ENCODE measurements at places on chromosomes 6 and 20.
A peak's percentile ranks its signal among the peaks of the same experiment; 100 is the strongest.

- no peak for DNase-seq
Observed at GRCh38 chr6:30168741-30169140, 5.4 kb downstream of the TRIM15 start.

DNA sequence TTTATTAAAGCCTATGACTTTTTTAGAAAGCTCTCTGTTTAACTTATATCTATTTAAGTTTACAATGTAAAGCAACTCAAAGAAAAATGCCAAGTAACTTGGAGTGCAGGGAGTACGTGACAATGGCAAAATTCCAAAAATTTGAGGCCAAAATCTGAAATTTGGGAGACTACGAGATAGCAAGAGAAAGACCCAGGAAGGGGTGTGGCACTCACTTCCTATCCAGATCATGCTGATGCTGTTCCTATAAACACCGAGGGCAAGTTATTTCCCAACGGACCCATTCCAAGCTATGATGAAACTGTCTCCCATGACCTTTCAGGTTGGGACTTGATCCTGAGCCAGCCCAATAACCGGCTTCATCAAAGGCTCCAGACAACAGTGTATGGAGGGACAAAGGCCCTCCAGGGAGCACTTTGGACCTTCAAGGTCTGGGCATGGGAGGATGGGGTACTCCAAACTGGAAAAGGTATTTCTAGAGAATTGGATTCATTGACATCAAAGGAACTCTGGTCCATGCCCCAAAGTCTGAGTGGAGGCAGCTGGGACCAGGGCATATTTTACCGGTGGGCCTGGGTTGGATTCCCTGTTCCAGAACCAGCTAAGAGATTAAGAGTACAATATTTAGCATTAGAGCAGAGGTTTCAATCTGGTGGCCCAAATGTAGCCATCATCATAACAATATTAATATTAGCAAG, 15.7 kb upstream of the SLC13A3 start:
- no peak for DNase-seq

- DNase-seq, result no peak
Observed at GRCh38 chr6:170129691-170130171, 161.1 kb downstream of the DLL1 start.

DNA sequence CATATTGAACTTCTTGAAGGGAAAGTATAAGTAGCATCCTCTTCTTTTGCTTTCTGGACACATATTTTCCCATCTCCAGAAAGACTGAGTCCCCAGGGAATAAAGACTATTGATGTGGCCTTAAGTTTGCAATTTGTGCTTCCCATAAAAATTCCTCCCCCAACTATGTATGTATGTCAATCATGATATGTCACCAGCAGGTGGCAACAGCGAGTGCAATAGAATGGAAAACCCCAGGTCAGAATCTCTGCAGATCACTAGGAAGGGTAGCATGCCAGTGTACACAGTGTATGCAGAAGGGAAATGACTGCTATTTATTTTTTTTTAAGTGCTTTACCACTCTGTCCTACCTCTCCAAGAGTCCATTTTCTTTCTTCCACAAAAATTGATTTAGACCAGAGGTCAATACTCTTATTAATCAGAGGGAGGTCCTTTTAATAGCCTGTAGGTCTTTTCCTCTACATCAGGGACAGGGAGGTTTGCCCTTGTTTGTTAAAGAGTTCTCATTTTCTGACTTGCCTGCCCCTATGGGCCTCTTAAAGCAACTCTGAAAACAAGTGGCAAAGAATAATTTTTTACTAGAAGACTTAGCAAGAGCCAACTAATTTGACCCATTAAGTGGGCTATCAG, 61.4 kb downstream of the BMP2 start:
- peak; percentile 36 for DNase-seq

GRCh38 chr6:132598473-132598872, 8.9 kb upstream of the TAAR5 start:
- no peak for DNase-seq

GRCh38 chr6:26613689-26614683, 17.2 kb downstream of the ABT1 start:
- DNase-seq, result no peak

DNA sequence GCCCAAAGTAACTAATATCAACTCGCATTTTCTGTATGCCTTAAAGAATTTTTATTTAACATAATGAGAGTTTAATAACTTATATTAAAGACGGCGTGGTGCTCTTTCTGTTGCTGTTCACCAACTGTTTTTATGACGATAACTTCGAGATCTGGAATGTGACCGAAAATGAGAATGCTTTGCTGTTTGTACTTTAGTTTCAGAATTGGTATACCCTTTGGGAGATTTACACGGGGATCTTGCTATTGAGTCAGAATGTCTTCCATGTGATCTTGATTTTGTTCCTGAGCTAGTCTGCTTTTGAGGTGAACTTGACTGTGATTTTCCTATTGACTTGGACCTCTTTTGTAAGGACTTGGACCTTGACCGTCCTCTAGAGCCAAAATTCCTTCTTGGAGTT, 17.9 kb downstream of the PNRC1 start:
- DNase-seq, result no peak

- DNase-seq, result no peak
Observed at GRCh38 chr6:105838171-105838570, 248.0 kb upstream of the PRDM1 start.

- DNase-seq, result no peak
Observed at GRCh38 chr20:50245498-50246366, 55.1 kb downstream of the CEBPB start.

GRCh38 chr6:30570263-30570662, 979 bp upstream of the ABCF1 start:
- no peak for DNase-seq

DNA sequence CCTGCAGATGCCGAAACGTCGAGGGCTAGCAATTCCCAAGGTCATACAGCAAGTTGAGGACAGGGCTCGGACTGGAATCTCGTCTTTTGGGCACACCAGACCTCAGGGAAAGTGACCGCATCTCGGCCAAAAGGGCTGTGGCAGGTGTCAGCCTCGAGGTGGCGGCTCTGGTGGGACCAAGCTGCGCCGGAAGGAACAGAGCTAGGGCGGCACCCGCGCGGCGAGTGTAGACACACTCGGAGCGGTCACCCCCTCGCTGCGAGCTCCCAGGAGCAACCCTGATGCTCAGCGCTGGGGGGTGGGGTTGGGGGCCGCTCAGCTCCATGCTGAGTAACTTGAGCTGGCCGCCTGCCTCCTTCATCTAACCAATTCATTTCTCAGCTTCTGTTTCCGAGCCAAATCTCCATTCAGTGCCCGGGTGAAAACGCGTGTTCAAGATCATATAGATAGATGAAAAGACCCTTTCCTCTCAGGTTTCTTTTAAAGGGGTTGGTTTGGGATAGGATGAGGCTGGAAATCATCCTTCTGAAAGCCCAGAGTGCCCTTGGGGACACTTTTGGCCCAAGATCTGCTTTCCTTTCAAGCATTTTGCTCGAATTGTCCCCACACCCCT, 2.2 kb upstream of the TUBB2B start:
- DNase-seq, result peak; percentile 41

DNA sequence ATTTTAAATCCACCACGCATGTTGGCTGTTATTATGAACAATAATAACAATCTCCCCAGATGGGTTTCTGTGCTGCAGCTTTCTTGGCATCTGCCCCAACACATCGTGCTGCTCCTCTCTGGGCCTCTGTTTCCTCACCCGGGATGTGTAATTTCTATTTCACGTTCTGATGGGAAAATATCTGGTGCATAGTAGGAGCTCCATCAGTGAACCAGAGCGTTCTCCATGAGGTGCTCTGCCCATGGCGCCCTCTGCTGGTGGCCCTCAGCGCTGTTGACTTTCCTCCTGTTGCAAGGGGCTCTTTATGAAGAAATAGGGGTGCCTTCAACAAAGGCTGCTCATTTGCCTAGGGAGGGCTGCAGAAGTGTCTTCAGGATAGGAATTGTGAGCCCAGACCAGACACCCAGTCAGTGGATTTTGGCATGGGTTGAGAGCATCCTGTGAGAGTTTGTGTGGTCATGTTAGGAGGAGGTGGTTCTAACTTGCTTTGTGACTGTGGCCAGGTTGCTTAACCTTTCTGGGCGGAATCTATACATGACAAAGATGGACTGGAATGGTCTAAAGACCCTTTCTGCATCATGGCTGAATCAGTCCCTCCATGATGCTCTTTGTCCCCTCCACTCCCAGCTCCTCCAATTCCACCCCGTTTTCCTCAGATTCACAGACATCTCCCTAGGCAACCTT, 8.1 kb downstream of the SCRT2 start:
- peak; percentile 78 for DNase-seq

- no peak for DNase-seq
Observed at GRCh38 chr6:125231133-125231532, 70.6 kb downstream of the HDDC2 start.

DNA sequence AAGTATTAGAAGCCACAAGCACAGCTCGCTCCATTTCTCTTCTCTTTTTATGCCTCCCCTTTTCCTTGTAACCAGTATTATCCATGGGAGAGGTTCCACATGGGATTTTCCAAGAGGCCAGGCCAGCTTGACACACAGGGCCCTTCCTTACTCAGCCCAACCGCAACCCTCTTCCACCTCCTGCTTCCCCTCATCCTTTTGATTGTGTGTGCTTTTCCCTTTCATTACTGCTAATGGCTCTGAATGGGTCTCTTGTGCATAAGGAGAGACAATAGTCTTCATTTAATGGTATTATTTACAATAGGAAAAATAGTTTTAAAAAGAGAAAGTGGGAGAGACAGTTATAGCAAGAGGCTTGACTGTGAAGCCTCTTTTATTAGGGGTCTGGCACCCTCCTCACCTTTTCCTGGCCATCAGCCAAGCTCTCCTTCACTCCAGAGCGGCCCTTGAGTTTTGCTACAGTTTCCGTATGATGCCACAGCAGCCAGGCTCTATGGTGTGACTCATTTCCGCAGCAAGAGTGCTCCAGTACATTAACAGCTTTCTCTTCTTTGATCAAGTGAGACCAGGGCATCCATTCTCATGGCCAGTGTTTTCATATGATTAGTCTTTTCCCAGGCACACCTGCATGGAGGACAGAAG, 579.5 kb downstream of the TFAP2B start:
- no peak for DNase-seq

GRCh38 chr20:46334303-46334904, 26.1 kb upstream of the CDH22 start:
- DNase-seq, result no peak

DNA sequence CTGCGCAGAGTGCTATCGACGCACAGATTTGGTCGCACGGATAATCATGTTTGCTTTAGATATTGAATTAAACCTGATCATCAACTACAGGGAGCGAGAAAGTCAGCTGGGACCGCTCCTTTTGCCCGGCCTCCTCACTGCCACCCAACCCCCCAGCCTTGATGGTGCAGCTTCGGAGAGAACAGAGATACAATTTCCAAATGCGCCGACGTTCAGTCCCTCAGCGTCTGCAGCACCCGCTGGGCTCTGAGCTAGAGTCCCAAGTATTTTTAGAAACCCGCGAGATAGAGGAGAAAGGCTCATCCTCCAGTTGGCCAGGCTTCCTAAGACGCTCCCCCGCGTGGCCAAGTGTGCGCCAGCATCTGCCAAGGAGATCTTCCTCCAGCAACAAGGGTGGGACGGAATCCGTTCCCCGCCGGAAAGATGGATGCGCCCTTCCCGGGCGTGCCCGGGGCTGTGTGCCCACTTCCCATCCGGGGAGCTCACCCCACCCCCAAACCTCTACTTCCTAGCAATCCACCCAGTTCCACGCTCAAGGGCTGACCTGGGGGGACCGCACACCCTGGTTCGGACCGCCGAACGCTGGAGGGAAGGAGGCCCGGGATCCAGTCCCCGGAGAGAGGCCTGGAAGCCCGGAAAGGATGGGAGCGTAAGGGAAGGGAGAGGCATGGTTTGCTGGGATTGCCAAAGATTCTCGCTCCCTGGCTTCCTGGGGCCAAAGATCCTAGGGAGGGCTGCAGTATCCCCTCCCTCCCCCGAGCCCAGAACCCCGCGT, 4.1 kb downstream of the NKX2-2 start:
- peak; percentile 11 for DNase-seq

- DNase-seq, result peak; percentile 74
Observed at GRCh38 chr6:16759646-16760515, 1.4 kb downstream of the ATXN1 start.

- no peak for DNase-seq
Observed at GRCh38 chr20:17059465-17059864, 167.4 kb upstream of the PCSK2 start.

- no peak for DNase-seq
Observed at GRCh38 chr6:136510299-136510698, 39.9 kb downstream of the MAP7 start.

GRCh38 chr6:53413326-53413725, 64.6 kb upstream of the ELOVL5 start:
- no peak for DNase-seq

- no peak for DNase-seq
Observed at GRCh38 chr6:24795106-24795505, 3.6 kb downstream of the ARMH2 start.

- DNase-seq, result no peak
Observed at GRCh38 chr6:140175486-140175885, 801.0 kb upstream of the CITED2 start.

DNA sequence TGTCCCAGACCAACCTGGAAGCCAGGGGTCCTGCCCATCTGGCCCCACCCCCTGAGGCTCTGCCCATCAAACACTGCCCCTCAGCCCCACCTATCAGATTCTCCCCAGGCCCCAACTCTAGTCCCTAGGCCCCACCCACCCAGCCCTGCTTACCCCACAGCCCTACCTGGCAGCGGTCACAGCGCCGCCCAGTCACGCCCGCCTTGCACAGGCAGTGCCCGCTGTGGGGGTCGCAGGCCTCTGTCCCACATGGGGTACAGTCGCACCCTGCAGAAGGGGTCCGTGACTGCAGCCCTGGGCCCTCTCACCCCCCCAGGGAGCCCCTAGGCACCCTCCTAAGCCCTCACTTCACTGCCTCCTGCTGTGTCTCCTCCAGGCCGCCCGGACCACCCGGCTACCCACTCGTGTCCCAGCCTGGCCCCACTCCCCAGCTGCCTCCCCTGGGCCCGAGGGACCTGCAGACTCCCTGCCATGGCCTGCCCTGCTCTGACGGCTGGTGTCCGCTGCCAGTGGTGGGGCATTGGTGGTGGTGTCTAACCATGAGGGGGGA, 19.8 kb downstream of the ADRM1 start:
- no peak for DNase-seq

- DNase-seq, result no peak
Observed at GRCh38 chr20:5656126-5656525, 94.1 kb upstream of the SHLD1 start.

- no peak for DNase-seq
Observed at GRCh38 chr6:42013134-42013516, 37.2 kb upstream of the TAF8 start.

DNA sequence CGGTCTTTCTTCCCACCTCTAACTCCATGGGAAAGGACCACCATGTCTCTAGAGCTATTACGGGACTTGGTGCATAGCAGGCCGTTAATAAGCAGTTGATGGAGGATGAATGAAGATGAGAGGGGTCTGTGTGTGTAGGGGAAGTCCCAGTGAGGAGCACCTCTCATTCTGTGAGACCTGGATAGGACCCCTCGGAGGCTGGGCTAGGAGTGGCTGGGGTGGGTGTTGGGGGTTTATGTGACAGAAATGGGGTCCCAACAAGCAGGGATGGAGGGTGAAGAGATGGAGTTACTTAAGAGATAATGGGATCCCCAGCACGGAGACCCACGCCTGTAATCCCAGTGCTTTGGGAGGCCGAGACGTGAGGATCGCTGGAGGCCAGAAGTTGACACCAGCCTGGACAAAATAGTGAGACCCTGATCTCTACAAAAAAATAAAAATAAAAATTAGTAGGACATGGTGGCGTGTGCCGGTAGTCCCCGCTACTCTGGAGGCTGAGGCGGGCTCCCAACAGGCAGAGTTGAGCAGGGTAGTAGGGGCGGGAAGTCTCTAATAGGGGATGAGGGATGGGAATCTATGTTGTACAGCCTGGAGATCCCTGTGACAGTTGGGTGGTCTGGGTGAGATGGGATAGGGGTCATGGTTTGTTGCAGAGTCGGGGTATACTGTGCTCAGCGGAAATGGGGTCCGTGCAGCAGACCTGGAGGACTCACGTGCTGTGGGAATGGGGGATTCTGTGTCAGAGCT, 677 bp upstream of the ZNF341 start:
- DNase-seq, result no peak

All from activated naive CD8-positive, alpha-beta T cell treated with anti-CD3 and anti-CD28 coated beads, Interleukin-2, amount 50 U/mL, for 24 hours (primary cell).